NCI-H446 (cell line): ENCODE measurements at places on chromosomes 16 and 17.

DNA sequence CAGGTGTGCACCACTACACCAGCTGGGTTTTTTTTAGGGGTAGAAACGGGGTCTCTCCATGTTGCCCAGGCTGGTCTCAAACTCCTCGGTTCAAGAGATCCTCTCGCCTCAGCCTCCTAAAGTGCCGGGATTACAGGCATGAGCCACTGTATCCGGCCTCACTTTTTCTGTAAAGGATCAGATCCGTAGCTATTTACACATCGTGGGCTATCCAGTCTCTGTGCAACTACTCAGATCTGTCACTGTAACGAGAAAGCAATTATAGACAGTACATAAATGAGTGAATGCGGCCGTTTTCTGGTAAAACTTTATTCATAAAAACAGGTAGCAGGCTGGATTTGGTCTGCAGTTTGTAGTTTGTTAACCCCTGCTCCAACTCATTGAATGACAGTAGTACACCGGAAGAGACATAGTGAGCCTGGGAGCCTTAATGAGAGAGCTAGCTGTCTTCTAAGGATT is 44.5 kb downstream of the VMP1 start:
- DNase-seq: no peak

- DNase-seq: peak; percentile 47
Measured at GRCh38 chr17:40510328-40510648, 8.9 kb upstream of the TNS4 start.

GRCh38 chr17:82063424-82064415 is 1.9 kb downstream of the DUS1L start:
- no peak for DNase-seq

GRCh38 chr16:68247400-68247799 is 2.2 kb downstream of the PLA2G15 start:
- no peak for DNase-seq

DNA sequence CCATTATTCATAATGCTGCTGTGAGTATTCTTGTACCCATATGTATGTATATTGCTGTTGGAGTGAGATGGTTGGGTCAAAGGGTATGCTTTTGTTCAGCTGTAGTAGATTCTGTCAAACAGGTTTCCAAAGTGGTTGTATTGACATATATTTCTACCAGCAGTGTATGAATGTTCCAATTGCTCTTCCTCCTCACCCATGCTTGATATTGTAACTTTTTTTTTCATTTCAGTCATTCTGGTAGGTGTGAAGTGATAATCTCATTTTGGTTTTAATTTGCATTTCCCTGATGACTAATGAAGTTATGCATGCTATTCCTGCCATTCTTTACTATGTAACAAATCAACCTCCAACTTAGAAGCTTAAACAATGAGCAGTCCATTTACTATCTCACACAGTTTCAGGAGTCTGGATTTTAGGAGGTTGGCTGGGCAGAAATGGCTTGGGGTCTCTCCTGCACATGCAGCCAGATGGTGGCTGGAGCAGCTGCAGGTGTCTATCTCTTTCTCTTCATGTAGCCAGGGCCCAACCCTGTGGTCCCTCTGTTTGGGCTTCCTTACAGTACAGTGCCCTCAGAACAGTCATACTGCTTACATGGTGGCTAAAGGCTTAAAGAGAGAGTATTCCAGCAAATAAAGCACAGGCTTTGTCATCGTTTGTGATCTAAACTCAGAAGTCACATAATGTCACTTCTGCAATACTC is 21.2 kb downstream of the ERAL1 start:
- DNase-seq: no peak

DNA sequence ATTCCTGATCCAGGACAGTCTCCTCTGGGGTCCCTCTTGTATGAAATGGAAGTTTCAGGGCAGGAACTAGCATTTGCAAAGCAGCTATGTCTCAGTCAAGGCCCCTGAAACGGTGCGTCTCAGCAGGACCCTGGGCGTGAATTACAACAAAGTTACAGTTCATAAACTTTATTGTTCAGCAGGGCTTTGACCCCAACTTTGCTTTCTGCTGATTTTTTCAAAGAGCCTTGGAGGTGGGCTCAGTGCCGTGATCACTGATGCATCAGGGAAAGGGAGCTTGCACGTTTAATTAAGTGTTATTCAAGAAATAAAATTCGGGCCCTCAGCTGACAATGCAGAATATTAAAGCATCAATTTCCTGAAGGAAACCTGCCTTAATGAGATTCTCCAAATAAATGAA is 260.1 kb upstream of the C16orf82 start:
- DNase-seq: no peak

DNA sequence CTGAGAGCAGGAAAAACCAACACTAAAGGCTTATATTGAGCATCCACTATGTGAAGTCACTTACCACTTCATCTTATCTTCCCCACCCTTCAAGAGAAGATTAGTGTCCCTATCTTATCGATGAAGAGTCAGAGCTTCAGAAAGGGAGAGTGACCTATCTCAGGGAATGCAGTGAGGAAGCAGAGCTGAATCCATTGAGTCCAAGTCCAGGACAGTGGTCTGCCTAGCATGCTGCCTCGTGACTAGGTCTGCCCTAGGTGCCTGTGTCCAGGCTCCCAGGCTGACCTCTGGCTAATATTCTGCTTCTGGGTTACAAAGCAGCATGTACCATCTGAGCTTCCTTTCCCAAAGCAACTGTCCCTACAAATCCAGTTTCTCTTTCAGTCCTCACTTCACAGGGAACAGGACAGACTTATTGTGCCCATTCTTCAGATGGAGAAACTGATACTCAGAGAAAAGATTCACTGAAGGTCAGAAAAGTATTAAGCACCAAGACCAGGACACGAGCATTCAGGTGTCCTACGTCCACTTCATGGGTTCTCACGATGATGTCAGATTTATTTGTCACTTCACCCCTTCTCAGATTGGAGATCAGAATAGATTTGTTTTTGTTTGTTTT is 13.3 kb upstream of the FZD2 start:
- DNase-seq: no peak

- peak; percentile 35 for DNase-seq
Measured at GRCh38 chr17:51802544-51802943, 356.0 kb downstream of the CA10 start.

- DNase-seq: no peak
Measured at GRCh38 chr17:27009087-27009486, 284.8 kb upstream of the WSB1 start.

- DNase-seq: no peak
Measured at GRCh38 chr16:69918241-69918640, 32.9 kb upstream of the CLEC18A start.

DNA sequence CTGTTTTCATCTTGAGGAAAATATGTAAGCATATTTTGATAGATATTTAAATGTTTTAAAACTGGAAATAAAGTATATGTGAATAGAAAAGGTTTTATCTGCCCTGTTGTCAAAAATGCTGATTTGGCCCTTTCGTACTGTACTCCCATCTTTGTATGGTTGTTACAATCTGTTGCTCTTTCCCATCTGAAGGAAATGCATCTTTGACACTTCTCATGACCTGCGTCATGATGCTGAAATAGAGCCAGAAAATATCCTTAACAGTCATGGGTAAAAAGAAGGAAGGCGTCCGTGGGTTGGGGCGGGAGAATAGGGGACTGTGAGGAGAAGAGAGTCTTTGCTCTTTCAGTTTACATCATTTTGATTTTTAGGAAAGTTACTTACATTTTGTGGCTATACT is 327.7 kb downstream of the BCAS3 start:
- no peak for DNase-seq

DNA sequence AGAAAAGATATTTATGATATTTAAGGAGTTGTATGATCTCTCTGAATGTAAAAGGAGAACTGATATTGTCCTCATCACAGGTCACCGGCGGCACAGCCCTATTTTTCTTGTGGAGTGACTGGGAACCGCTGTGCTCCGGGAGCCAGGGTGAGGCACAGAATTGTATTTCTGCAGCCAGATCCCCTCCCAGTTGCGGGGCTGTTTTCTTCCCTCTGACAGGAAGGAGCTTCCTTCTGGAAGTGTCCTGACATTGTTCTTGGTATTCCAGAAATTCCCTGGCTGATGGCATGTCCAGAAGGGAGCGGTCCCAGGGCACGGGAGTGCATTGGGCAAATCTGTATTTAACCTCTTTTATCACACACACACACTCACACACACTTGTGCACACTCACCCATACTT is 268.6 kb upstream of the FOXF1 start:
- DNase-seq: no peak

GRCh38 chr17:68319410-68320162 is 28.3 kb downstream of the ARSG start:
- no peak for DNase-seq

DNA sequence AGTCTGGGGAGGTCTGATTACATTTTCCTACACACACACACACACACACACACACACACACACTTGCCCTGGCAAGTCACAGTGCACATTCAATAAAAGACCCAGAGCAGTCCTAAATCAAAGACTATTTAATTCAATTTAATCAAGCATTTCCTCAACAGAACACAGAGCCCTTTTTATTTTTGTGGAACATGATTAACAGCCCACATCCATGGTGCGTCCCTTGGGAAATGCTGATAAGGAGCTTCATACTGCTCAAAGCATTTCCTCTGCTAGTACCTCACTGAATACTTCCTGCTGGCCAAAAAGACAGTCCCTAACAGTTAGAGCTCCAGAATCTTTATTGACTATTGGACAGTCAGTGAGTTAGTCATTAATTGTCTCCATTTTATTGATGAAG is 43.1 kb upstream of the MYH10 start:
- DNase-seq: no peak

GRCh38 chr17:41585301-41586056 is 1.2 kb downstream of the KRT14 start:
- DNase-seq: no peak

GRCh38 chr16:85710732-85711131 is 22.0 kb upstream of the GINS2 start:
- DNase-seq: no peak

DNA sequence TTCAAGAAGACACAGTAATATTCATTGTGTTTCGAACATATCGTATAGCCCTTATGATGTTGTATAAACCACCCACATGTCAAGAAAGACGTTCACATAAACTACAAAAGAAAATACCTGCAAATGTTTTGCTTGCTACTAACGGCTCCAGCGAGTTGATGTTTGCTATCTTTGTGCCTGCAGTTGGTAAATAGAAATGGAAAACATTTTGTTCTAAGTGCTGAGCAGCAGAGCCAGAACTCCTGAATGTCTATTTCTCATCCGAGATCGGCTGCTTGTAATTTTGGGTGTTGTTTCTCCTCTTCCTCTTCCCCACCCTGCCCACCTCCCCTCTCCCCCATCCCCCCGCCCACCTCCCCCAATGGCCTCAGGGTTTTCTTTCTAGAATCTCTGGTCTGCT is 5.0 kb downstream of the SYT17 start:
- DNase-seq: no peak

DNA sequence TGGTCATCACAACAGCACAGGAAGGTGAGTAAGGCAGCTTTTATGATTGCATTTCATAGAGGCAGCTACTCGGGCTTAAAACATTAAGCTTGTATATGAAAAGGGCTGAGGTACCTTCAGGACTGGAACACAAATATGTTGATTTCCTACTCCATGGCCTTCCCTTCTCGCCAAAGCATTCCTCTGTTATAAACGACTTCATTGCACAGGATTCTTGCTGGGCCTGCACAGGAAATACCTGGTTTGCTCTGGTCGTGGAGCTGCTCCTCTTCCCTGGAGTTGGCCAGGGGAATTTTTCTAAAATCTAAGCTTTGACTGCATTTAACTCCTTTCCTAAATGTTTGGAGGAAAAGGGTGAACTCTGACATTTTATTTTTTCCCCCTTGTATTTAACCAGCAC is 49.0 kb downstream of the CHD9 start:
- DNase-seq: no peak

GRCh38 chr16:1160773-1161348 is 8.0 kb downstream of the CACNA1H start:
- DNase-seq: no peak

DNA sequence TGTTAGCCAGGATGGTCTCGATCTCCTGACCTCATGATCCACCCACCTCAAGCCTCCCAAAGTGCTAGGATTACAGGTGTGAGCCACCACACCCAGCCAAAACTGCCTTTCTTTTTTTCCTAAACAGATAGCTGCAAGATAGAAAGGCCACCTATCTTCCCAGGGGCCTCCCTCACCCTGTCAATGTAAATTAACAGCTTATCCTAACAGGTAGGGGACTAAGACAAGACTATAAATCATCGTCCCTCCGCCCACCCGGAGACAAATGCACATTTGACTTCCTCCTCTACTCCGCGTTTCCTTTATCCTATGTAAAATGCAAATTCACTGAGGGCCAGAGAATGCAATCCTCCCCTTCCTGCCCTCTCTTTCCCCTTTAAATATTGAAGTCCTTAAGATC is 71.4 kb downstream of the MARF1 start:
- DNase-seq: no peak

DNA sequence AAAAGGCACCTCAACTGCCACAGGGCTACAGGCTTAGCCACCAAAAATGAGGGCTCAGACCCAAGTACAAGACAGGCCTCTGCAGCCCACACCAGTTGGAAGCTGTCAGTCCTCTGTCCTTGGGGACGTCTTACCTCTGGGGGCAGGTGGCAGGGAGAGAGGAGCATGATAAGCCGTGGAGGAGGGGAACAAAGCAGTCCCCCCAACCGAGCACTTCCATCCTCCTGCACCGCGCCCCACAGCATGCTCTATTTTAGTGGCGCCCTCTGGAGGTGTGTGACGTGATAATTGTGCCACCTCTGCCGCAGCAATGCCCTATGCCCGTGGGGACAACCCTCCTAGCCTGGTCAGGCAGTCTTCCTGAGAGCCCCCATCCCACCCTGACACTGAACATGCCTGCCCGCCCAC is 13.6 kb downstream of the G6PC3 start:
- DNase-seq: no peak

GRCh38 chr16:68732042-68732680 is 4.9 kb upstream of the CDH1 start:
- DNase-seq: no peak

DNA sequence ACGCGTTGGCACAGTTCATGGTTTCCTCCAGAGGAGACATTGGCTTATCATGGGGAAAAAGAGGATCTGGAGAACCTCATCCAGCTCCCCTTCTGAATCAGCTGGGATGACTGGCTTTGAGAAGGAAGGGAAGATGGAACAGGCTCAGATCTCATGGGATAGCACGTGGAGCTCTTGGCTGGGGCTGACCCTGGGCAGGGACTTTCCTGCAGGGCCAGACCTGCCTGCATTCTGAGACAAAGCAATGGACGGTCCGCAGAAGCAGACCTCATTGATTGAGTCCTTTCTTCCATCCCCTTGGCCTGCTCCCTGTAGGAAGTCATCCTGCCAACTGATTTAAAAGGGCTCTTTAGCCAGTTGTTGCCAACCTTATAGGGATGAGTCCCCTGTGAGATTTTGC is 26.2 kb downstream of the PLCD3 start:
- no peak for DNase-seq

DNA sequence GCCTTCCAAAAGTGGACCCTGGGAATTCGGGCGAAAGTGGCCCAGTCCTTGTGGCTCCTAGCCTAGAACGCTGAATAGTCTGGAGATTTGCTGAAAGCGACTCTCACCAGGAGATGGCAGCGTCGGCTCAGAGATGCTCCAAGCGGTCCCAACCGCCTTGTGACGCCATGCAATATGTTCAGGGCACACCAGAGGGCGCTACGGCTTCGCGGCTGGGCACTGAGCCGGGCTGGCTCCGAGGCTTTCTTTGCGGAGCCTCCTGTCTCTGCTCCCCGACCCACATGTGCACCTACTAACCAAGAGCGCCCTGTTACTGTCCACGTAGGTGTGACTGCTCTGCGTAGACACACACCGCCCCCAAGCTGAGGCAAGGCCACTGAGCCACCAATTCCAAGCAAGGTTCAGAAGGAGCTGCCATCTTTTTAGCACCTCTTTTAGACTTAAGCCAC is 36.9 kb downstream of the SYCE1L start:
- DNase-seq: peak; percentile 21
